ENCODE measurements at places on chromosomes 7 and 10.

- DNase-seq, result no peak
Measured at GRCh38 chr7:80842022-80842790, 76.6 kb downstream of the SEMA3C start.

GRCh38 chr7:130369110-130369711 lies 11.1 kb upstream of the CPA1 start:
- DNase-seq, result peak; percentile 46

DNA sequence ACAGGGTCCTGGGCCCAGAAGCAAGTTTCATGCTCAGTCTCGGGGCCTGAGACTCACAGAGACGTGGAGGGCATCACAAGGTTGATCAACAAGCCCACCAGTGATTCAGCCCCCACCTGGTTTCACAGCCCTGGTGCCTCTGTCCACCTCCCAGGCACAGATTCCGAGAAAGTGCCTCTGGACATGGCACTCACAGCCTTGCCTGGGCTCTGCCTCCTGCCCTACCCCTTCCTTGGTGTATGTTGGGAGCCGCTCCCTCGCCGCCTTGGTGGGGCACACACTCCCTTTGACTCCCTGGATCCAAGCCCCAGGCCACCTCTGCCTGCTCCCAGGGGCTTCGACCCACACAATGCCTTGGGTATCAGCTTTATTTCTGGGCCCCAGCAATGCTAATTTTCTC lies 200.8 kb upstream of the PPP2R2D start:
- no peak for DNase-seq

DNA sequence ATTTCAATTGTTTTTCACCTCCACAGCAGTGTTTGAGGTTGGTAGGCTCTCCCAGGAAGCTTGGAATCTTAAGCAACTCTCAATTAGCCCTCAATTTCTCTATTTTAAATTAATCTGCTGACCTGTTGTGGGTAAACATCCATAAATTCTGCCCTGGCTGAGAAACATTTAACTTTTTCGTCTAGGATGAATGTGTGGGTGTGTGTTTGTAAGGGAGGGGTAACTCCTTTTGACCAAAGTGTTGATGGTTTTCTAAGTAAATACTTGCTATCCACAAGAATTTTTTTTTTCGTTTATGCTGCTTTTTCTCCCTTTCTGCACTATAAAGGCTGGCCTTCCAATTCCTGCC lies 973 bp downstream of the PPP3CB start:
- DNase-seq, result no peak

- DNase-seq, result no peak
Measured at GRCh38 chr10:125052146-125052545, 108.2 kb downstream of the CTBP2 start.

DNA sequence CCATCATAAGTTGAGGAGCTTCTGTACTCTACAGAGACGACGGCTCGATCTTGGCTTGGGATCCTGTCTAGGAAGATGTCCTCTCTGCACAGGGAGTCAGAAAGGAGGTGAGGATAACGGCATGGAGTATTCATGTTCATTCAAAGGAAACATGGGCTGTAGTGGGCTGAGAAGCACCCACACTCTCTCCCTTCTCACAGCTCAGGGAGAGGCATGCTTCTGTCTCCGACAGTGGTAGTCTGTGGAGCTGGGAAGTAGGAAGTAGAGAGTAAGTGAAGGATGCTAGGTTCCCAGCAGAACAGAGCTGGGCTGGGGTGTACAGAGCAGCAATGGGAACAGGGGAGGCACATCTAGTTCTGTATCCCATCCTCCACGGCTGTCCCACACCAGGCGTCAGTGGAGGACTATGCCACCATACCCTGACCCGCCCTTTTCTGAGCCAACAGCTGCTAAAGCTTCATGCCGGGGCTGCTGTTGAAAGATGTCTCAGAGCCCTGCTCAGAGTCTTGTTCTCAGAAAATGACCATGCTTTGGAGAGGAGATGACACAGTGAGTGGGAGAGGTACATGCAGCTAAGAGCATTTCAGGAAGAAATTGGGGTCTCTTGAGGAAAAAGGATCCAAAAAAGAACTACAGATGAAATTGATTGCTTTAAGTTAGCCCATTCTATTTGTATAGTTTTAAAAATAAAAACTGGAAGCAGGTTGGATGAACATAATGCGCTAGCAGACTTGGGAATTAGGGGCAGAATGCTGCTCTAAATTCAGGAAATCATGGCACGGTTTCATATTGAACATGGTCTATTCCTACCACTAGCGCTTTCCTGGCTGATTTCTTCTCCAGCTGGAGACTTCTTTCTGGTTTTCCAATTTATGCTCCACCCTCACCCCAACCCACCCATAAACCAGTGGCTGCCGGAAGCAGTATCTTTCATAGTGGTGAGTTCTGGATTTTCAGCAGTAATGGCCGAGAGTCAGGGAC lies 138.6 kb downstream of the CHN2 start:
- DNase-seq, result no peak

GRCh38 chr7:50805447-50806125 lies 22.9 kb upstream of the GRB10 start:
- no peak for DNase-seq

GRCh38 chr10:130570074-130570473 lies 433.9 kb downstream of the GLRX3 start:
- no peak for DNase-seq

- DNase-seq, result no peak
Measured at GRCh38 chr10:100327007-100327717, 2.9 kb downstream of the PKD2L1 start.

GRCh38 chr10:58818900-58819299 lies 306.2 kb downstream of the BICC1 start:
- DNase-seq, result no peak

GRCh38 chr7:136523571-136523970 lies 344.9 kb upstream of the CHRM2 start:
- peak; percentile 6 for DNase-seq

- no peak for DNase-seq
Measured at GRCh38 chr7:19690736-19691135, 18.1 kb downstream of the POLR1F start.

DNA sequence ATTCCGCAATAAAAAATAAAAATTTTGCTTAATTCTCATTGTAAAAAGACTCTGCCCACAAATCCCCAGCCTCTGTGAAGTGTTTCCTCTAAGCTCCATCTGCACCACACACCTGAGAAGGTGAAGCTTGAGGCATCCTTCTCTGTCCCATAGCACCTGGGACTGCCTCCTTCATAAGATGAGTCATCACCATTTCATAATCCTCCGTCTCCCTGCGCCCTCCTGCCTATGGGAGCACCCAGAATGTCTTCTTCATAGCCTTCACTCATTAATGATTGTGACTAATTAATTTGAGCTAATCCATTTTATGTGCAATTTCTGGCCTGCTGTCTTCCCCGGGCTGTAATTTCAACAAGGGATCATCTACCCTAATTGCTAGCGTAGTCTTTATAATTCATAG lies 90.3 kb downstream of the WDR11 start:
- no peak for DNase-seq

DNA sequence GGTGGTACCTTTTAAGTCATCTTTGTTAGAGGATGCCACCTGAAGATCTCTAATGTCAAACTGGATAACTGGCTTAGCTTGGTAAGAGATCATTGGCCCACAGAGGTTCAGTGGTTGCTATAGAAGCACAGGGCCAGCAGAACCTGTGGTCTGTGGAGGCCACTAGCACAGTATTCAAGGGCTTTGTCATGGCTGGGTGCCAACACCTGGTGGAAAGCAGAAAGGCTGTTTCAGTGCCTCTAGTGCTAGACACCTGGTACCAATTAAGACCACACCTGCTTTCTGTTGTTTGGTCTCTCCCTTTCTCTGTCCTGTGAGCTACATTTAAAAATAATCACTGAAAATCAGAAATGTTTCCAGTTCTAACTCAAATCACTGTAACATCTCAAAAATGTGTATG lies 10.0 kb upstream of the PCGF5 start:
- no peak for DNase-seq

- DNase-seq, result no peak
Measured at GRCh38 chr7:117135553-117135891, 182.2 kb downstream of the ST7 start.

DNA sequence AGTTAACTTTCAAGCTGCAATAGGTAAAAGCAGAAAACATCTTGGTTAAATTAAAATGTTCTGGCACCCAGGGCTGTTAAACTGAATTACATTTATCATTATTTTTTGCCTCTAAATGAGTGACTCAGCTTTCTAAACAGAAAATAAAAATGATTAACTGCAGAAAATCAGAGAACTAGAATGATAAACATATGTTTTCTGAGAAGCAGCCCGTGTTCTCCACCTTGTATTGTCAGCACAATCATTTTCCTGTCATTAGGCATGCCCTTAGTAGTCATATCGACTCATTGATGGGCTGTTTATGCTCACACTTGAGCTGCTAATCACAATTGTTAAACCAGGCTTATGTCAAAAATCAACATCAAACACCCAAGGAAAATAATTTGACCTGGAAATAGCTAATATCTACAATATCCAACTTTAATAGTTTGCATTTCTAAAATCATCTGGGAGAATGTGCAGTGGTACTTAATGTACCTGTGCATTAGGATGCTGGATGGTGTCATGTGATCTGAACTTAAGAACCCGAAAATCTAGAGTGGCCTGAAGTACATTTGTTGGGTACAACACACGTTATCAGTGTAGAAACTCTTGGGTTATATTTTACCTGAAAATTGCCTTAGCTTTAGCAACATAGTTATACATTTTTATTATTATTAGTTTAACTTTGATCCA lies 2.3 kb downstream of the MDFIC start:
- DNase-seq, result no peak

- DNase-seq, result no peak
Measured at GRCh38 chr7:15204421-15204820, 301.9 kb upstream of the DGKB start.

- DNase-seq, result no peak
Measured at GRCh38 chr7:158603773-158604755, 16.4 kb upstream of the PTPRN2 start.
